ENCODE measurements at places on chromosomes 12 and 14.

DNA sequence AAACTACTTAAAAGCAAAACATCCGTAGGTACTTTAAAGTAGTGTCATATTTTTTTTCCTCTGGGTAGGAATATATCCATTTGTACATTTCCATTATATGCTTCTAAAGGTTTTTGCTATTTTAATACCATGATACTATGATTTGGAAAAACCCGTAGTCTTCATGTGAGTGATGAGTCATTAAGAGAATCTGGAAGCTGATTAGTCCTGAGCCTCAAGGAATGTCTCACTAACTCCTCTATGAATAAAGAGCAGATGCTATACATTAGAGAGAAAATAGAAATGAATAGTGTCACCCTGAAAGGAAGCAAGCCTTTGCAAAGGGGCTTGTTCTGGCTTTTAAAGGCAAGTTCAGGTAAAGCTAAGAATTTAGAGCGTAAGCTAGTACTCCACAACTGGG, 432.1 kb downstream of the CCDC91 start:
- no peak for DNase-seq

DNA sequence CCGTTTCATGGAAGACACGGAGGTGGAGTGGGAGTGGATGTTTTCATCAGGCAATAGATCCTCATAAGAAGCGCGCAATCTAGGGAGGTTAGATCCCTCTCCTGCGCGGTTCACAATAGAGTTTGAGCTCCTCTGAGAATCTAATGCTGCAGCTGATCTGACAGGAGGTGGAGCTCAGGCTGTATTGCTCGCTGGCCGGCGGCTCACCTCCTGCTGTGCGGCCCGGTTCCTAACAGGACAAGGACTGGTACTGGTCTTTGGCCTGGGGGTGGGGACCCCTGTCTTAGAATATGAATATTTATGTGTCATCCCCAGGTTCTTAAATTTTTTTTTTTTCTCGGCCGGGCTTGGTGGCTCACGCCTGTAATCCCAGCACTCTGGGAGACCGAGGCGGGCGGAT, 36.7 kb downstream of the PRICKLE1 start:
- no peak for DNase-seq

GRCh38 chr12:105214670-105215375, 21.2 kb downstream of the APPL2 start:
- DNase-seq: no peak

DNA sequence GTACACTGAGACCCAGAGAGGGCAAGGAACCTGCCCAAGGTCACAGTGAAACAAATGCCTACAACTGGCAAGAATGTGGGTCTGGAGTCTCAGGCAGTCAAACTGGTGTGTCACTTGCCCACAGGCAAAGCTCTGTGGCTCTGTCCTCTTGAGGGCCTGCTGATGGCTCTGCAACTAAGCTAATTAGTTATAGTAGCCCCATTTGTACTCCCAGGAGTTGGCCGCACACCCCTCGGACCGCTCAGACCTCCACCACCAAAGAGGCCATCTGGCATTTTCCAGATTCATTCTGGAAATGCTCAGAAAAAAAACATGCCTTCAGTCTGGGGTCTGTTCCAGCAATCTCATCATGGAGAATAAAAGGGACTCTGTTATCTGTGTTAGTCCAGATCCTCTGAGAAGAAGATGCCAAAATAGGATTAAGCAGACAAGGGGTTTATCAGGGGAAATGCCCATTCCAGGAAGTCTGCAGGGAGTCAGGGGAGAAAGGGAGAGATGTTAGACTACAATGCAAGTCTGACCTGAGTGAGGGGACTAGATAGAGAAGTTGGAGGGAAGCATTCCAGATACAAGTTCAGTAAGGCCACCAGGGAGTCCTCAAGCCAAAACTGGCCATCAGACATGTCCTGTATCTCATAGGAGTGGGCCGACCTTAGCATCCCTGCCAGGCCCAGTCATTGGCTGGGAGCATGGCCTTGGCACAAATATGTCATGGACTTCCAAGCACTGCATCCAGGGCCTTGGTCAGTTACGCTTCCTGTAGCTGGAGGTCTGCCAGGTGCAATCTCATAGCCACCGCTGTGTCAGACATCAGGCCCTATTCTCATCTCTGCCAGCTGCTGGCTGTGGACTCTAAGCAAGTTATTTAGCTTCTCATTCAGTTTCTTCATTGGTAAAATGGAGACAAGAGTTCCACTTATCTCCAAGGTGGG, 15.4 kb upstream of the OAS1 start:
- no peak for DNase-seq

- DNase-seq: no peak
Measured at GRCh38 chr14:41642367-41642766, 35.7 kb downstream of the LRFN5 start.

DNA sequence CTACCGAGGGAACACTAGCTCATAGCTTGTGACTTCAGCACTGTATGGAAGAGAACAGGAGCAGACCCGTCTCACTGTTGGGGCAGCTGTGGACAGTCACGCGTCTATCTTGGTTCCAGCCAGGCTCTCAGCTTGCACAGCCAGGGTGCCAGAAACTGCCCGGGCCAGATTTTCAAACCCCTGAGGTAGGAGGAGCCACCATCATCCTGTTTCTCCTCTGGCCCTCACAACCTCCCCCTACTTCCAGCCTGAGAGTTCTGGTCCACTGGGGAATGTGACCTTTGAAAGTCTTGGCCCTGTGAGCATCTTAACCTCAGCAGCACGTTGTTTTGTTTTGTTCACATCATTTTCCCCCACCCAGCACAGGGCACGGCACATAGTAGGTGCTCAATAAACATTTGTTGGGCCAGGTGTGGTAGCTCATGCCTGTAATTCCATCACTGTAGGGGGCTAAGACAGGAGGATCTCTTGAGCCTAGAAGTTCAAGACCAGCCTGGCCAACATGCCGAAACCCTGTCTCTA, 50.4 kb downstream of the PSMA6 start:
- DNase-seq: no peak
